T-helper 17 cell (primary cell): ENCODE measurements at places on chromosomes 1 and 21. TPM values are rescaled to one million over a fixed set of nuclear protein-coding genes. Genes with fewer than 3 reads are reported as not detected.

DNA sequence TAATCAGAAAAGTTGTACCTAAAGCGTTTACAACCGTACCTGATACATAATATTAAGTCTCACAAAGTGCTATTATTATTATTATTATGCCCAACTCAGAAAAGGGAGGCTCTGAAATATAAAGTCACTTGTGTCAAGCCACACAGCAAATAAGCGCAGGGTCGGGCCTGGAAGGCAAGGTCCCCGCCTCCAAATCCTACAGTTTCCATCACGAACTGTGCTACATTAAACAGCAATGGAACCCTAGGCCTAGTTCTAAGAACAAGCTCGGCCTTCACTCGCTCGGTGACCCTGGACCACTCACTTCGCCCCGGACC lies 549 bp downstream of the PARS2 start:
- peak overlapping the region; percentile 93 for H3K27ac ChIP-seq
- no peaks in the 10 kb centered on the region for H3K27me3 ChIP-seq
- H3K36me3 ChIP-seq = peaks cover 2% of the 10 kb centered on the region
- H3K4me1 ChIP-seq = peaks cover 17% of the 10 kb centered on the region

- no peak for DNase-seq
- H3K36me3 ChIP-seq = peaks cover 3% of the 10 kb centered on the region
- H3K4me1 ChIP-seq = peaks cover 32% of the 10 kb centered on the region
- no peak overlapping the region for H3K4me3 ChIP-seq
- no peaks in the 10 kb centered on the region for H3K27me3 ChIP-seq
These were observed 11.4 kb downstream of the FASLG start for GRCh38 chr1:172670316-172670715.

GRCh38 chr1:169745015-169745861 lies 11.4 kb upstream of the SELE start:
- H3K4me1 ChIP-seq = no peaks in the 10 kb centered on the region
- no peak for DNase-seq
- H3K4me3 ChIP-seq = no peak overlapping the region

DNA sequence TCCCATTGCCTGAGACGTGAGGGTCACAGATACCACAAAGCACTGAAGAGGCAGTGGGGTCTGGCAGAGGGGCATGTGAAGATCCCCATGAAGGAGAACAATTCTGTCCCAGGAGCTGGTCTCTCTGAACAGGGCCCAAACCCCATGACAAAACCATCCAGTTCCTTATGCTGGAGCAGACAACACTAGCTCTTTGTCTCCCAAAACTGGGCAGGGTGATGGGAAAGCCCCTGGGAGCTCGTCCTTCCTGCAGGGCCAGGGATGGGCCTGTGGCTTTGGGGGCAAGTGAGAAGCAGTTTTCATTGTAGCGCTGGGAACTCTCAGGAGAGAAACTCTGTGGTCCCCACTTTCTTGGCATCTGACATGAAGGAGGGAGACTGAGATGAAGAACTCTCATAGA lies 8.8 kb downstream of the ETV3L start:
- no peaks in the 10 kb centered on the region for H3K36me3 ChIP-seq
- no peak for DNase-seq
- peaks cover 8% of the 10 kb centered on the region for H3K27me3 ChIP-seq
- H3K4me1 ChIP-seq = peaks cover 2% of the 10 kb centered on the region

DNA sequence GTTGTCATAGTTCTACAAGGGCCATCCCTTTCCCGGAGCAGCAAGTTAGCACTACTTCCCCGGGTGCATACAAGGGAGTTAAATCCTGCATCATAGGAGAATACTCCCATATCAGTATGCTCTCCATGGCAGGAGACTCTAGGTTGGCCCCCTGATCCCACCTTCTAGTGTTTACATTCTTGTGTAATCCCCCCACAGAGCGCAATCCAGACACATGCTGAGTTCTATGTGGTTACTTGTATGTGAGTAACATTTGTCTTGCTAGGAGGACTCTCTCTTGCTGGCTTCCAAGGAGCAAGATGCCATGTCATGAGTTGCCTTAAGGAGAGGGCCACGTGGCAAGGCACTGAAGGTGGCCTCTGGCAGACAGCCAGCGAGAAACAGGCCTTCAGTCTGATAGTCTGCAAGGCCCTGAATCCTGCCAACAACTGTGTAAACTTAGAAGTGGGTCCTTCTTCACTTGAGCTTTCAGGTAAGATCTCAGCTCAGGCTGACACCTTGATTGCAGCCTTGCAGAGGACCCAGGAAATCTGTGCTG lies 155.3 kb downstream of the CDC7 start:
- no peaks in the 10 kb centered on the region for H3K4me1 ChIP-seq
- H3K4me3 ChIP-seq = no peak overlapping the region
- no peaks in the 10 kb centered on the region for H3K36me3 ChIP-seq
- no peaks in the 10 kb centered on the region for H3K27me3 ChIP-seq
- H3K27ac ChIP-seq = no peak overlapping the region
- no peak for DNase-seq

GRCh38 chr1:244162786-244163530 lies 111.9 kb downstream of the ZBTB18 start:
- no peak for DNase-seq
- peaks cover 5% of the 10 kb centered on the region for H3K27me3 ChIP-seq
- no peaks in the 10 kb centered on the region for H3K36me3 ChIP-seq
- H3K4me3 ChIP-seq = no peak overlapping the region
- no peaks in the 10 kb centered on the region for H3K4me1 ChIP-seq
- H3K27ac ChIP-seq = no peak overlapping the region

DNA sequence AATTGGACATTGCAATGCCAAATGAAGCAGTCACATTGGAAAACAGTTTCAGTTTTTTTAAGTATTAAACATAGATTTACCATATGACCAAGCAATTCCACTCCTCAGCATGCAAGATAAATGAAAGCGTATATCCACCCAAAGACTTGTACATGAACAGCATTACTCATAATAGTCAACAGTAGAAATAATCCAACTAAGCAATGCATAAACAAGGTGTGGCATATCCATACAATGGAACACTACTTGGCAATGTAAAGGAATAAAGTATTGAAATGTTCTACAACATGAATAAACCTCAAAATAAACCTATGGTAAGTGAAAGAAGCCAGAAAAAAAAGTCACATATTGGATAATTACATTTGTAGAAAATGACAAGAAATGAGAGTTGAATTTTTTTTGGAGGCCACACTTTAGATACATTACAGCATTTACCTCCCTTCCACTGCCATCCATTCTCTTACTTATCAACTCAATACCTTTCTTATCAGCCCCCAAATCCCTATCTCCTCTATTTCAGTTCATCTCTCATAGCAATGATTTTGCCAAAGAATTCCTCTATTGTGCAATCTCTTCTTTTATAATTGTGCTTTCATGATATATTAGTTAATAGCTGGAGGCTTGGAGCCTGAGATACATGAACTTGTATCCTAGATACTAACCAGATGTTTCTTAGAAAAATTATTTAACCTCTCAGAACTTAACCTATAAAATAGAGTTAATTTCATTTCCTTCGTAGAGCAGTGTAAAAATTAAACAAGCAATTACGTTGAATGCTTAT lies 414.2 kb upstream of the C1orf87 start:
- H3K36me3 ChIP-seq = no peaks in the 10 kb centered on the region
- peaks cover 5% of the 10 kb centered on the region for H3K27me3 ChIP-seq
- H3K4me3 ChIP-seq = no peak overlapping the region
- no peak for DNase-seq

DNA sequence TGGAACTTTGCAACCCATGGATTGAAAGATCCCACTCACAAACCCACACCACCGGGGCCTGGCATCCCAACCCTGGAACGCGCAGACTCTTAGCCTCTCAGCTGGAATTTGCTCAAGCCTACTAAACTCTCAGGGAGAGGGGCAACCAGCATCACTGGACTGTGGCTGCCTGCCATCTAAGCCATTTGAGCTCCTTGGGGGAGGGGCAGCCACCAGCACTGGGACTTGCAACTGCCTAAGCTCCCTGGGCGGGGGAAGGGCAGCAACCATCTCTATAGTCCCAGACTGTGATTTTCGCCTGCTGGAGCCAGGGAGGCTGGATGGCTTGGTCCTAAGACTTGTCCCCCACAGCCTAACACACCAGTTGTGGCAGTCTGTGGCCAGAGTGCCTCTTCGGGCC lies 122.3 kb downstream of the SNX7 start:
- peaks cover 3% of the 10 kb centered on the region for H3K36me3 ChIP-seq
- H3K4me1 ChIP-seq = no peaks in the 10 kb centered on the region
- H3K27ac ChIP-seq = no peak overlapping the region
- peaks cover 13% of the 10 kb centered on the region for H3K27me3 ChIP-seq

DNA sequence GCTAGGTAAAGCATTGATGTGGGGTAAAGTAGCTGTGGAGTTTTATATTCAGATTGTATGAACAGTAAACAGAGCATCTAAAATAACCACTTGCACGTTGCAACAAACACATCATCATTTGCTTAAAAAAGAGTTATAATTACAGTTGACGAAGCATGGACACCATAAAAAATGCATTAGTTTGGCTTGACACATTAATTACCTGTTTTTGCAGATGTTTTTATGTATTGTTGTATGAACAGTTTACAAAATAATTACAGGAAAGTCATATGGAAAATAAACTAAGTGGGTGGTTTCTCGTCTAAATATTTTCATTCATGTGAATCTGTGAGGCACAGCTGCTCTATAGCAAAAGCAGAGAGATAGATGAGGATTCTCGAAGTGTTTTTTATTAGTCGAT lies 108.3 kb downstream of the RPS6KC1 start:
- DNase-seq = no peak
- H3K4me3 ChIP-seq = no peak overlapping the region
- H3K27me3 ChIP-seq = no peaks in the 10 kb centered on the region
- peaks cover 5% of the 10 kb centered on the region for H3K4me1 ChIP-seq

- H3K27ac ChIP-seq = peak overlapping the region; percentile 6
- H3K36me3 ChIP-seq = no peaks in the 10 kb centered on the region
- DNase-seq = no peak
- H3K4me1 ChIP-seq = peaks cover 4% of the 10 kb centered on the region
These were observed 41.5 kb upstream of the MRPS6 start for GRCh38 chr21:34031835-34032370.

Gene BMP8A
- not detected for total RNA-seq

Gene NOS1AP
- not detected for total RNA-seq

Gene MCOLN3
- 3.2 TPM for total RNA-seq

Gene TRIM62
- total RNA-seq = 32.7 TPM
